ENCODE measurements at places on chromosomes 7 and 10.

GRCh38 chr10:29132551-29133111 lies 156.2 kb upstream of the LYZL1 start:
- DNase-seq = no peak

GRCh38 chr10:1180071-1180730 lies 124.0 kb downstream of the WDR37 start:
- DNase-seq = no peak

DNA sequence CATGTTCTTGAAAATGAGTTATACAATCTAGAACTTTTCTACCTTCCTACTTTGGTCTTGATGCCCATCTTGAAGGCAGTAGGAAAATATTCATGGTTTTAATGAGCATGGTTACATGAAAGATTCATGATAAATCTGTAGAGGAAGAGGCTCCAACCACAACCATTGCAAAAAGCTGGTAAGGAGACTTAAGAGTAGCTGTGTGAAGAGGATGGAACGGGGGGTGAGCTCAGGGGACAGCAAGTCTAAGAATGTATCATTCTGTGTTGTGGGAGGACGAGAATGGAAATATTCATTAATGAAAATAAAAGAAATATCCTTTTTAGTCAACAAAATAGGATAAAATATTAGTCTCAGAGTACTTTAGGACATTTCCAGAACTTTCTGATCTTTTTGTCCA lies 81.1 kb downstream of the BMPER start:
- DNase-seq = no peak

GRCh38 chr7:5679813-5680473 lies 101.5 kb downstream of the RNF216 start:
- DNase-seq = no peak

DNA sequence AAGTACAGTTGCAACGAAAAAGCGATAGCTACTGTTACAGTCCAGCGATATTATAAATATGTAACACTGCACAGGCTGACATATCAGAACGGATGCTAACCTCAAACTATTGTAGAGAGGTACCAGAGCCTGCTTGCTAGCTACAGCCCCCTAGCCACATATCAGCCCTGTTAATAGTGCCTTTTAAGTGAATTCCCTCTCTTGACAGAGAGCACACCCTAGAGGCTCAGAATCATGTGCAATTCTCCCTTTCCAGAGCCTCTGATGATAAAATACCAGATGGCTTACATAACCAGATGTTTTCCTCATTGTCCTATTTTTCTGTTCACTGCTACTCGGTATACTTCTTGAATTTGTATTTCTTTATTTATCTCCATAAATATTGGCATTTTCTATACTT lies 960.7 kb upstream of the CELF2 start:
- no peak for DNase-seq

DNA sequence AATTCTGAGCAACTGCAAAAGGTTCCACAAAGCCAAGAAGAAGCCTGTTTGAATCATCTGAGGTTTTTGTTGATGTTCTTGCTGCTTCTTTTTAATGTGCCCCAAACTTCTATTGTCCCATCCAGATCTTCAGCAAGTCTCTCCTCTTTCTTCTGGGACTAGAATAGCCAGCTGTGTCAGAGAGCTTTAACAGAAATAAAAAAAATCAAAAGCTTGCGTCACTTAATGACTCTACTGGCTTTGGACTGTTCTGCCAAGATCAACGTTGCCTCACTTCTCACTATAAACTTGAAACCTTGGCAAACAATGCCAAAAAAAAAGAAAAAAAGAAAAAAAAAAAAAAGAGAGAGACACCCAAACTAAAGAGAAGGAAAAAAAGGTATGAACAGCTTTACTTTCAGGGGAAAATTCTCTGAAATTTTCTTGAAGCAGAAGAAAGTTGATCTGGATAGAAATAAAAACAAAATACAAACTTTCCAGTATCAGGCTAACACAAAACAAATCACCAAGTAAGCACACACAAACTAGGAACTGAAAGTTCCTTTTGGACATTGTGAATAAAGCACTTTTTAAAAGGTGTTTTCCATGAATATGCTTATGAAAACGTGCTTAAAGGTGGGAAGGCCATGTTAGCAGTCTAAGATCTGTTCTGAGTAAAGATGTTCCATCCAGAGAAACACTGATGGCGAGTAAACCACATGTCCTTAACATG lies 14.8 kb downstream of the USP54 start:
- DNase-seq = no peak

DNA sequence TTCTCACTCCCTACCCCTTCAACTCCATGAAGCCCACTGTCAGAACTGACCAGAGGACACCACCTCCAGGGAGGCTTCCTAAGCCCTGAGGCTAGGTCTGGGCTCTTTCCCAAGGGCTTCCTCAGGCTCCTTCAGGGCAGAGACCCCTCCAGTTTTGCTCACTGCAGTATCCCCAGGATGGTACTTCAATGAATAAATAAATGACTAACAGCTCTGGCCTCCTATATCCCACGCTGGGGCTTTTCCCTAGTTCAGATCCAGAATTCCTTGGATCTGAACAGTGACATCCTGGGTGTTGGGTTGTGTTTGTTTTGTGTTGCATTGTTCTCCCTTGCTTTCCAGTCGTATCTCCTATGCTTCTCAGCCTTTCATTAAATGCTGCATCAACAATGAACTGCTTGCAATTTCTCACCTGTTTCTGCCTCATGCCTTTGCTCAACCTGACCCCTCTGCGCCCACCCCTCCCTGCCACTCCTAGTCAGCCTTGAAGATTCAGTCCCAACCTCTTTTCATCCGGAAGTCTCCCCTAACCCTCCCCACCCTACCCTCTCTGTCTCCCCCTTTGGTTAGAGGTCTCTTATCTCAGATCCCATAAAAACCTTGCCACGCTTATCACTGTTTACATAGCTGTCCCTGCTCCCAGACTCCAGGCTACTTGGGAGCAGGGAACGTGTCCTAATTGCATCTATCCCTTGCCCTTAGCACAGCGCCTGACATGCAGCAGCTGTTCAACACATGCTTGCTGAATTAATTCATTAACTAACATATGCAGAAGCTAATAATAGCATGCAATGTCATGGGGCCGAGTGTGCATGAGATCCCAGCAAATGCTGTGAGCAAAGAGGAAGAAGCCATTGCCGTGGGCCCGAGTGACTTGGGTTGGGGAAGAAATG lies 41.7 kb downstream of the PPP1R3C start:
- DNase-seq = no peak

DNA sequence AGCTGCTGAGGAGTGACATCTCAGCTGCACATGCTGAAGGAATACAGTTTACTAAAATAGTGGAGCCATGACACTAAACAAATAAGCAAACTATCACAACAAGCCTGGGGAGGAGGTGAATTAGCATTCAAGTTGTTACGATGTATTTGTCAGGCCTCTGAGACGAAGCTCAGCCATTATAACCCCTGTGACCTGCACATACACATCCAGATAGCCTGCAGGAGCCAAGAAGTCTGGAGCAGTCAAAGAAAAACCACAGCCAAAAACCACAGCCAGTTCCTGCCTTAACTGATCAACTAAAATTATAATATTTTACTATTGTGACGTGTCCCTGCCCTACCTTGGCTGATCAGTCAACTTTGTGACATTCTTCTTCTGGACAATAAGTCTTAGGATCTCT lies 68.6 kb downstream of the NSUN6 start:
- DNase-seq = no peak

DNA sequence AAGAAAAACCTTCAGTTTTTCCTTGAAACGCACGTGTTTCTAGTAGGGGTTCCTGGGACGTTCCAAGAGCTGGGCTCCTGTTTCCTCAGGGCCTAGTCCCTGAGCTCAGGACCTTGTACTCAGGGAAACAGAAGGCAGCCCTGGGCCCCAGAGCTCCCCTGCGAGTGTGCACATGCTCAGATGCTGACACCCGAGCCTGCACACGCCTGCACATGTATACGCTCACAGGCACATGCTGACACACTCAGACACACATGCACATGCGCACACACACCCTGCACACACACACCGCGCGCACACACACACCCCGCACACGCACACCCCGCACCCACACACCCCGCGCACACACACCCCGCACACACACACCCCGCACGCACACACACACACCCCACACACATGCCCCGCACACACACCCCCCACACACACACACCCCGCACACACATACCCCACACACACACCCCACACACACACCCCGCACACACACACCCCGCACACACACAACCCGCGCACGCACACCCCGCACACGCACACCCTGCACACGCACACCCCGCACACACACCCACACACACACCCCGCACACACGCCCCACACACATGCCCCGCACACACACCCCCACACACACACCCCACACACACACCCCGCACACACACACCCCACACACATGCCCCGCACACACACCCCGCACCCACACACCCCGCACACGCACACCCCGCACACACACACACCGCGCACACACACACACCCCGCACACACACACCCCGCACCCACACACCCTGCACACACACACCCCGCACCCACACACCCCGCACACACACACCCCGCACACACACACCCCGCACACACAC lies 52.2 kb downstream of the CALML3 start:
- DNase-seq = no peak

DNA sequence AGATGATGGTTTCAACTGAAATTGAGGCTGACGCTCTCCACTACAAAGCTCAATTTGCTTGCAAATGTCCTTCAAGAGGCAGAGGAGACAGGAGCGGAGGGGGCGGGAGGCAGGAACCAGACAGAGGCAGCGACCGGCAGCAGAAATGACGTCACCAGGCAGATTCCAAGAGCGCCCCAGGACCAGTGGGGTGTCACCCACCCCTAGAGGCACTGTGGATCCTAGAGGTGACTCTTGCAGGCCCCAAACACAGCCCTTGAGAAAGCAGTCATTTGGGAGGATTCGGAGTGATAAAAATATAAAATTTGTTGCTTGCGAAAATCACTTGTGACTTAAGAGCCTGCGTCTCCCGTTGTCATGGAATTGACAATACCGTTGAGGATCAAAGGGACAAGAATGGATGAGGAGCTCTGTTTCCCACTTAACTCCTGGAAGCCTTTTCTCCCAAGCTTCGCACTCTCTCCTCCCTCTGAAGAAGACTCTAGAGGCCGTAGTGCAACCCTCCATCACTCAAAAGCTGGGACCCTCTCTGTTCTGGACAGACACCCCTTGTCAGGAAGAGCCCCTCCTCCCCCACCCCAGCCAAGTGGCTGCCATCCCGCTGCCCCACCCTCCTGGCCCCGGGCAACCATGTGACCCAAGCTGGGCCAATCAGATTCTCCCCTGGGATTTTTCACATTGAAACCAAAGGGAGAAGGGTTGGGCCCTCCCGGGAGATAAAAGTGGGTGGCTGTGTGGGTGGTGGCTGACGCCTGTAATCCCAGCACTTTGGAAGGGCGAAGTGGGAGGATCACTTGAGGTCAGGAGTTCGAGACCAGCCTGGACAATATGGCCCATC lies 16.3 kb upstream of the SLC29A4 start:
- no peak for DNase-seq

DNA sequence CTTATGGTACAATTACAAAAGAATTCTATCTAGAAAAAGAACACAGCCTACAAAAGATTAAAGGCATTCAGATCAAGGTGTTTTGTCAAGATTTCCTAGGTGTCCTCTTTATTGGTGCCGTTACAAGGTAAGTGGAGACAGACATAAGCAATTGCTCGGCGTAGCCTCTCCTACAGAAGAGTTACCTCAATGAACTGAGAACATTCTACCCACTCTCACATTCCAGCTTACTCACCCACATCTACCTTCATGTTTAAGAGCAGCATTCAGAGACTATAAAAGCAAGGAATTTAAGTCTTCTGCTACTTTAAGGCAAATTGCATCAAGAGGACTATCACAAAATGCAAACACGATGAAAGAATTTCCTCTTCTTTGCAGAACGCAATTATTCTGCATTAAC lies 29.5 kb downstream of the MPP7 start:
- DNase-seq = no peak

DNA sequence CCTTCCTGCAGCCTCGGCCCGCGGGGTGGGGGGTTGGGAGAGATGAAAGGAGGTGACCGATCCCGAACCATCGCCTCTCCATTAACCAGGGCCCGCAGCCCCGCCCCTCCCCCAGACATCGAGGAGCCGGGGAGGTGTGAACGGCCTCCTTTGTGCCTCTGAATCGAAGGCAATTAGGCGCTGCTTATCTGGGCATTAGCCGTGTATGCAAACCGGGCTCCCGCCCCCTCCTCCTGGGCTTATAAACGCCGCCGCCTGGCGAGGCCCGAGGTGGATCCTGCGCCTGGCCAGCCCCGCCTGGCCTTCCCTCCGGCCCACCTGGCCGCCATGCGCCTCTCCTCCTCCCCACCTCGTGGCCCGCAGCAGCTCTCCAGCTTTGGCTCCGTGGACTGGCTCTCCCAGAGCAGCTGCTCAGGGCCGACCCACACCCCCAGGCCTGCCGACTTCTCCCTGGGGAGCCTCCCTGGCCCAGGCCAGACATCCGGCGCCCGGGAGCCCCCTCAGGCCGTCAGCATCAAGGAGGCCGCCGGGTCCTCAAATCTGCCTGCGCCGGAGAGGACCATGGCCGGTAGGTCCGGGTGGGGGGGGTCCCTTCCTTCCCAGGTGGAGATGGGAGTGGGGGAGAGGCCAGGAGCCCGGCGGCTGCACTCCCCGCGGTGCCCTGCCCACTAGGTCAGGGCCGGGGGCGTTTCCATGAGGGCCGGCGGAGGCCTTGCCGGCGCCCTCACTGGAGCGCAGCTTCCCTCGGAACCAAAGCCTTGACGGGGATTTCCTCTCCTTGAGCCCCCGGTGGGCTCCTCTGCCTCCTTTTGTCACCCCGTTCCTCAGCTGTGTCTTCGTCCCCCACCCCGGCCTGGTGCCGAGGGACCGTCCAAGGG lies at the start of gene VENTX:
Gene VENTX (plus strand): TSS at position 268 of the 878 bp plus-strand sequence. CDS start 60 bp downstream, at position 328.
- DNase-seq = no peak

DNA sequence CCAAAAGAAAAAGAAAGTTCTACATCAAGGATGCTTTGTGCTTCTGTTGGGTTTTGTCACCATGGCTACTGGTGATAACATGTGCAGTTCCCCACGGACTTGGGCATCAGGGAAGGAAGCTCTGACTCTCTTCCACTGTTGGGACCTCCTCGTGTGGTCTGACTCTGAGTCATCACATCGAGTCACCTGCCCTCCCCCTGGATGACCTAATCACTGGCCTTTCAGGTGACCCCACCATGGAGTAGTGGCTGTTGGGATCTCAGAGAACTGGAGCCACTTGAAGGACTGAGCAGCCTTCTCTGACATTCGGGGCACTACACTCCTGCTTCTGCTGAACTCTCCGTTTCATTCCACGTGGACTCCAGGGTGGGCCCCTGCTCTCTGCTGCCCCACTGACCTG lies 60.8 kb upstream of the DOCK1 start:
- DNase-seq = no peak

- DNase-seq = no peak
These were observed 252.0 kb upstream of the GRB10 start for GRCh38 chr7:51034521-51035264.

DNA sequence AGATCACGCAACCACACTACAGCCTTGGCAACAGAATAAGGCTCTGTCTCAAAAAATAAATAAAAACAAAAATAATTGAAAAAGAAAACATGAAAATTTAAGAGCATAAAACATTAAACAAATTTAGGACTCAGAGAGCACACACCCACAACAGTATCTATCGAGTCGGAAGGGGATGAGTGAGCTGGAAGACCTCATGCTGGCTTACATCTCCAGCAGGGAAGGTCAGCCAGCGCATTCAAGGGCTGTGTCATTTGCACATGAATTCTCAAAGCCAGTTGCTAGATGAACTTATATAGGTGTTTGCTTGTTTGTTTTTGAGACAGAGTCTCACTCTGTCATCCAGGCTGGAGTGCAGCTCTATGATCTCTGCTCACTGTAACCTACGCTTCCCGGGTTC lies 50.3 kb downstream of the SRRM3 start:
- no peak for DNase-seq

GRCh38 chr10:116125180-116125579 lies 147.8 kb downstream of the GFRA1 start:
- no peak for DNase-seq

All from stimulated activated CD4-positive, alpha-beta T cell treated with anti-CD3 and anti-CD28 coated beads, TNF-alpha, amount 100 ng/mL, for 24 hours (primary cell).